ENCODE measurements at places on chromosomes 6 and 20.

GRCh38 chr20:34872622-34873224, at the start of gene GGT7:
Gene GGT7, minus strand, starts transcription at chr20:34872856. Its CDS starts 41 bp downstream, at chr20:34872815.
- DNase-seq, result peak; percentile 90

GRCh38 chr6:81969814-81970213, 217.3 kb upstream of the TENT5A start:
- DNase-seq, result no peak

DNA sequence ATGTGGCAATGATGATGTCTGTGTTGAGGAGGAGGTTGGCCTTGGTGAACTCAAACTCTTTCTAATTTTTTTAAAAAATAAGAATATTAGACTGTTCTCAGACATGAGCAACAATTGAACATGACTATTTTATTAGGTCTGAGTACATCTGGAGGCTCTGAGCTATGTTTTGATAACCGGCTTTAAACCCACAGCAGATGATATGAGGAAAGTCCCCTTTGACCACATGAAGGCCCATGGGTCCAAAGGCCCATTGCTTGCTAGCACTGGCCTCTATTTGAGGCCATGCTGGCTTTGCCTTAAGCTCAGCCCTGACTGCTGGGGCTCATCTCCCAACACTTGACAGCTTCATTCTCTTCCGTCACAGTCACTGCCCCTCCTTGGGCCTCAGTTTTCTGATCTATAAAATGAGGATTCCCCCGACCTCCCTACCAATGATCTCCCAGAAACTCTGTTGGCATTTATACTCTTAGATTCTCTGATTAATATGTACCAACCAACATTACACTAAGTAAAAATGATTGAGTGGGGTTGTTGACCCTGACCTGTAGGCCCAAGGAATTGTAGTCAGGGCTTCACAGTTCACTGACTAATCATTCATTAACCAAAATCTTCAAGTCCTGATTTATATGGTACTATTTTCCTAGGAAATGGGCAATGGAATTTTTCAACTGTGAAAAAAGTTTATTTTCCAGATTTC, 23.9 kb upstream of the TINAG start:
- no peak for DNase-seq

DNA sequence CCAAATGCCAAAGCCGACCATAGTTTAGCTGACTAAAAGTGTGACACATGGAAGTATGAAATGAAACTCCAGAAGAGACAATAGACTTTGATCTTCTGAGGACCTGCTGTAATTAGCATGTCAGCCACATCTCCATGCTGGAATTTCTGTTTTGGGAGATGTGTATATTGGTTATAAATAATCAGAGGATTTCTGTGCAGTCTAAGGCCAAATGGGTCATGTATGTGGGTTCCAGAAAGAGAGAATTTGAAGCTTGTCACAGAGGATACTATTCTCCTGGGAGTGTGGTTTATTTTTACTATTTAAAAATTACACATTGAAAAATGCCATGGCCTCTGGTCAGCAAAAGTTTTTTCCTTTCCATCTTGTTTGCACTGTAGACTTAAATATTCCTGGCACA, 405.5 kb upstream of the PLCB4 start:
- DNase-seq, result no peak

DNA sequence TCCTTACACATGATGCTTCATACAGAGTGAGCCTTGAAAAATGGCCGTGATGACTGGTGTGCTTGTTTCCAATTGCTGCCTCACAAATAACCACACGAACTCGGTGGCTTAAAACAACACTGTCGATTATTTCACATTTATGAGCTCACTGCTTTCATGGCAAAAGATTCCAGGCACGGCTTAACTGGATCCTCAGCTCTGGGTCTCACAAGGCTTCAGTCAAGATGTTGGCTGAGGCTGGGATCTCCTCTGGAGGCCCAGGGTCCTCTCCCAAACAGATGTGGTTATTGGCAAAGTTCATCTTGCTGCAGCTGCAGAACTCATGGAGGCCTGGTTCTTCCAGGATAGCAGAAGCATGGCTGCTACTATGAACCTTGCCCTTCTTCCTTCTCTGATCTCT, 144.6 kb downstream of the TFAP2C start:
- DNase-seq, result no peak

DNA sequence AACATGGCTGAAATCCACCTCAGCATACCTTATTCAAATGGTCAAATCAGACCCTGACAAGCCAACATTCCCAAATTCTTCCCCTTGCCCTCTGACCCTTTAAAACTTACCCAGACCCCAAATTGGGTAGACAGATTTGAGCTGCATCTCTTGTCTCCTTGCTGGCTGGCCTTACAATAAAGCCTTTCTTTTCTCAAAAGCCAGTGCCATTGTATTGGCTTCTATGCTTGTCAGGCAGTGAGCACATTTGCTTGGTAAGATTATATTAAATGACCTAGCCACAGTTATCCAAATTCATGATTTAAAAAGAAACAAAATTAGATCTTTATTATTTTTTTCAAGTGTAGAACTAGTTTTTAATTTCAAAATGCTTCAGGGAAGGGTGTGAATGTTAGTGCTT, 67.8 kb upstream of the FAM83B start:
- DNase-seq, result no peak

DNA sequence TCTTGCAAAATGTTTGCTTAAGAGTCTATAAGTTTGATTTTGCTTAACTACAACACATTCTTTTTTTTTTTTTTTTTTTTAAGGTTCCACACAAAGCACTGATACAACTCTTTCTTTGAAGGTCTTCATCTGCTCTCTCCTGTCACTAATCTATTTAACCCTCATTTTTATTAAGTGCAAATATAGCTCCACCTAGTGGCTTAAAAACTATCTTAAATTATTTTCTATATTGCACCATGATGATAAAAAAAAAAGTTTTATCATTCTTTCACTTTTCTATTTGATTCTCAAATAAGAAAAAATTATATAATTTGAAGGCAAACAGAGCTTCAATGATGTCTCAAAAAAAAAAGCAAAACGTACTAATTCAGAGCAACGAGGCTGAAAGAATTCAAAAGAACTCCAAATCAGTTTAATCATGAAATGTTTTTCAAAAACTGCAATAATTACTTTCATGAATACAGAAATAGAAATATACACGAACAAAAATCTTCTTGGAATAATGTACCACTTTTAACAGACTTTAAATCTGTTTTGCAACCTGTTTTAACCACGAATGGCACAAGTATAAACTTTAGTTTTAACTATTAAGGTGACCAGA, 12.8 kb downstream of the ESF1 start:
- DNase-seq, result no peak

- no peak for DNase-seq
These were observed 13.2 kb upstream of the ATXN1 start for GRCh38 chr6:16774437-16774836.

GRCh38 chr20:49925901-49926454, 10.2 kb upstream of the RNF114 start:
- DNase-seq, result no peak

- no peak for DNase-seq
These were observed 297.6 kb upstream of the TCF21 start for GRCh38 chr6:133591275-133591674.

DNA sequence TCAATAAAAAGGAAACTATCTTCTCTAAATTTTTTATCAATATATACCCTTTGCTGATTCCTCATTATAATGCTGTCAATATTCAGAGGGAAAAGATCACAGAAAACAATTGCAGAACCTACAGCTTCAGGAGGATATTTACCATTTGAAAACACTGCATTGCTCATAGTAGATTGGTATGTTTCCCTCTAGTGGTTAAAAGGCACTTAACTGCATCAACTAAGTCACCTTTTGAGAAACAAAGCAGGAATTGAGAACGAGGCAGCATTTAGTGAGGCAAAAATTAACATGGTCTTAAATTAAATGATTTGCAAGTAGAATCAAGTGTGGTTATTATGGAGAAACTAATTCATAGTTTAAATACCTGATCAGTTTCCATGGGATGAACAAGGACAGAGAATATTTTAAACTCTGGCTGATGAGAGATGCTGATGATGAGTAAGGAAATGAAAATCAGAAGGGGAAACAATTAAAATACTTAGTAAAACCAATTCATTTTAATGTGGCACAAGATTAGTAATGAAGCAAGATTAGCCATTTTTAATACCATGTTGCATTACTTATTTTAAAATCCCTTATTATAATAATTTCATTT, 642.1 kb downstream of the EPHA7 start:
- DNase-seq, result no peak

DNA sequence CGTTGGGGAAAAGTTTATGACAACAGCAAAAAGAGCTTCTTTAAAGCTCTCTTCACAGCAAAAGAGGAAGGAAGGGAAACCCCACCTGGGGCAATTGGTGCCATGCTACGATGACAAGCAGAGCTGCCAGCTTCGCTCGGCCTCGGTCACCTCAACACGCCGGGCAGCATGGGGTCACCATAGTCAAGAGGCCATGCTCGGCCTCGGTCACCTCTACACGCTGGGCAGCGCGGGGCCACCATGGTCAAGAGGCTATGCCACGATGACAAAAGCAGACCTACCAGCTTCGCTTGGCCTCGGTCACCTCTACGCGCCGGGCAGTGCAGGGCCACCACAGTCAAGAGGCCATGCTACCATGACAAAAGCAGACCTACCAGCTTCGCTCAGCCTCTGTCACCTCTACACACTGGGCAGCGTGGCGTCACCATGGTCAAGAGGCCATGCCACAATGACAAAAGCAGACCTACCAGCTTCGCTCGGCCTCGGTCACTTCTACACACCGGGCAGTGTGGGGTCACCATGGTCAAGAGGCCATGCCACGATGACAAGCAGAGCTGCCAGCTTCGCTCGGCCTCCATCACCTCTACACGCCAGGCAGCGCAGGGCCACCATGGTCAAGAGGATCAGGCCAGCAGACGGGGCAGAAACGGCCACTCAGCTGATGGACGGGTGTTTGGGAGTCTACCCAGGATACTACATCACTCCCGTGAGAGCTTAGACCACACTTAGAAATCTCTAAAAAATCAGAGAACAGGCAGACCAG, 12.1 kb downstream of the APMAP start:
- DNase-seq, result no peak

DNA sequence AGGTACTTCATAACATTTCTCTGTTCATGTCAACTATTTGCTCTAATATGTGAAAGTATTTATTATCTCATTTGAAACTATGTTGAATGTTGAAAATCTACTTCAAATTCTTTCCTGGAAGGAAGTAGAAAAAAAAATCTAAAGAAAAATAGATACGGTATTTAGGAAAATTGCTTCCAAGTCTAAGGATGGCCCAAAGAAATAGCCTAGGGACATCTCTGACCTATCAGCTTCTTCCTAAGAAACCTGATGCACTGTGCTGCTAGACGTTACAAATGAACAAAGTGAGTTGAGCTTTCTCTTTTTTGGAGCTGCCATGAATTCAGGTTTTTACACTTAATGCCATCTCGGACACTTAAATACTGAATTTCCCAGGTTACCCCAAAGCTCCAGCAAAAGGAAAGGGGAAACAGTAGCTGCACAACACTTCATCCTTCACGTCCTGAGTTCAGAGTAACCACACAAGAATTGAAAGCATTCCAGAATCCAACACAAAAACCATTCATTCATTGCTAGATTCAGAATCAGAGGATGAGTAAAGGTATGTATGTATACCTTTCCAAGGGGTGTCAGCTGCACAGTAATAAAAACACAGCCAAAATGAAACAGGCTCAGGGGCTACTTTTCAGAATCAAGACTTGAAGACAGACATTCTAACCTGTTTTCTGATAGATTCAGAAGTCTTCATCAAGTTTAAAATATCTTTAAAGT, 7.9 kb downstream of the RMND1 start:
- DNase-seq, result no peak

DNA sequence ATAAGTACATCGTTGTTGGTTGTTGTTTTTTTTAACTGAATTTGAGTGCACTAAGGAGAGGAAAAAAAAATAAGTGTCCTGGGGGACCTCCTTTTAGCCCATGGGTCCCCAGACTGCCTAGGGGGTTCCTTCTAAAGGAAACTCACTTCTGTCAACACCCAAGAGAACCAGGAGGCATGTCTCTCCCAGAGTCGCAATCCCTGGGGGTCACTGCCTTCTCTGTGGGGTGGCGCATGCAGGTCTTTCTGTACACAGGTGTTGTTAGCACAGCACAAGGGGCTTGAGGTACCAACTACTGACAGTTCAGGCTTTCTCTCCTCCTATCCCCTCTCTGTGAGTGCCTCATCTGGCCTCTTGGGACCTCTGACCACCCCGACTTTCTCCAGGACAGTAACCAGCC, 7.3 kb upstream of the ARMC2 start:
- DNase-seq, result no peak

GRCh38 chr20:3374296-3374695, 33.2 kb downstream of the DNAAF9 start:
- no peak for DNase-seq

DNA sequence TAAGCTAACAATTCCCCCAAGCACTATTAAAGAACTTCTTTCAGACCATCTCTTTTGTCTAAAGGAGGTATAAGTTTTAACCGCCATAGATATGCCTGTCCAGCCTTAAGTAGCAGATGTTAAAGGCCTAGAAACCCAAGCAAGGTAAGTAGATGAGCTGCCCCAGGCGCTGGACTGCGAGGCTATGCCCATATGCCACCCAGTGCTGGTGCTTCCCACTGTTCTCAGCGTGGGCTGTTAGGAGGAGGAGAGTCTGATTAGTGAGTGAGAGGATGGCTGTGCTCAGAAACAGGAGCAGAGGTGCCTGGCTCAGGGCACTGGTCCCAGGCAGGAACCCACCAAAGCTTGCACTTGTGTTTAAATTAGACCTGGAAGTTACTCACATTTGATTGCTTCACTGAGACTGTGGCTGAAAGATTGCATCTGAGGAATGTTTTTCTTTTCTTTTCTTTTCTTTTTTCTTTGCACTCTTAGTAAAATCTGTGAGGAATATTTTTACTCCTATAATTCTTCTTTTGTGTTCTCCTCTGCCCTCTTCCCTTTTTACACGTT, 32.2 kb downstream of the PRPH2 start:
- no peak for DNase-seq

GRCh38 chr20:46900826-46901225, 6.2 kb downstream of the EYA2 start:
- DNase-seq, result no peak

GRCh38 chr20:17029698-17030097, 197.1 kb upstream of the PCSK2 start:
- no peak for DNase-seq

DNA sequence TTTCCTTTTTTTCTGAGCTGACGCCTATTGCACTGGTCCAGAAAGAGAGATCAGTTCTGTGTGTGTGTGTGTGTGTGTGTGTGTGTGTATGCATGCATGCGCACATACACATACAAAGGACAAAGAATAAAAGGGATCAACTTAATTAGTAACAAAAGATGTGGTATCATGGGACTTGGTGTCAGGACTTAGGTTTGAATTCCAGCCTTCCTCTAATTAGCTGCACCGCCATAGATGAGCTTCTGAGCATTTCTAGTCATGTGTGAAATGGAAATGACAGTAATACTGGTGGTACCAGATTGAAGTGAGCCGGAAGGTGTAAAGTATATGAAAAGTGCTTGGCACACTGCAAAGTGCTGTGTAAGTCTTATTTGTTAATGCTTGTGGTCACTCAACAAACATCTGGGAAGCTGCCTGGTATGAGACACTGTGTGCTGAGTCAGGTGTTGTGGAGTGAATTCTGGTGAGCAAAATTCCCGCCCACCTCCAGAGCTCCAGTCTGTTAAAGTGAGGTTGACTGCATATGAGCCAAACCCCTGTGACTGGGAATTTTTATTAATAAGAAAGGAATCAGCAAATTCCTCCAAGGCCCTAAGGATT, 12.4 kb downstream of the DAAM2 start:
- no peak for DNase-seq

GRCh38 chr20:64101731-64102621, 5.4 kb downstream of the NPBWR2 start:
- peak; percentile 41 for DNase-seq

- DNase-seq, result peak; percentile 37
These were observed 12.2 kb upstream of the NCOA3 start for GRCh38 chr20:47489448-47489872.

GRCh38 chr20:50282592-50283241, 92.1 kb downstream of the CEBPB start:
- no peak for DNase-seq
